ENCODE measurements at places on chromosomes 12 and 14.

DNA sequence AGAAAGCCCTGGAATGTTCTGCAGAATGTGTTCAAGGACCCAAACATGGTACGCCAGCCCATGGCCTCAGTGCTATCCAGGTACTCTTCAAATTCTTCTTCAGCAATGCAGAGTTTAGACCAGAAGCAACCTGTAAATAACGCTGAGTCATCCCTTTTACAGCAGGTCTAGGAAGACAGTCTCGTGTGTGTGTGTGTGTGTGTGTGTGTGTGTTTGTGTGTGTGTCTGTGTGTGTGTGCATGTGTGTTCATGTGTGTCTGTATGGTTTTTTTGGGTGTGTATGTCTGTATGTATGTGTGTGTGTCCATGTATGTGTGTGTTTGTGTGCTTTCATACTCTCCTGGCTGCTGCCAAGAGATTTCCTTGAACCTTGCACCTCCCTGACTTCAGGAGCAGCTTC, 60.1 kb upstream of the RFX4 start:
- DNase-seq: no peak

GRCh38 chr14:33954016-33954598, 3.2 kb upstream of the EGLN3 start:
- no peak for DNase-seq

- no peak for DNase-seq
Measured at GRCh38 chr14:22040781-22041125, 367.1 kb upstream of the OR4E1 start.

DNA sequence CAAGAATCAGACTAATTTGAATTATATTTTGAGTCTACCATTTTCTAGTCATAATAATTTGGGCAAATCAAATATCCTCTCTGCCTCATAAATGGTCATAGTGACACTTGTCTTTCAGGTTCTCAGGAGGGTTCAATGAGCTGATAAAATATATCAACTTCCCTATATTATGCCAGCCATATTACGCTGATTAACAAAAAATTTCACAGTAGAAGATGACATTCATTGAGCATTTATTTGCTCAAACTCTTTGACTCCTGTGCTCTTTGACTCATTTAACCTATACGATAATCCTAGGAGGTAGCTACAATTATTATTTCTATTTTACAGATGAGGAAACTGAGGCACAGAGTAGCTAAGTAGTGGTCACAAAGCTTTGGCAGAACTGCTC, 60.0 kb upstream of the CCDC91 start:
- no peak for DNase-seq

GRCh38 chr12:26378711-26379110, 183.3 kb downstream of the SSPN start:
- no peak for DNase-seq

DNA sequence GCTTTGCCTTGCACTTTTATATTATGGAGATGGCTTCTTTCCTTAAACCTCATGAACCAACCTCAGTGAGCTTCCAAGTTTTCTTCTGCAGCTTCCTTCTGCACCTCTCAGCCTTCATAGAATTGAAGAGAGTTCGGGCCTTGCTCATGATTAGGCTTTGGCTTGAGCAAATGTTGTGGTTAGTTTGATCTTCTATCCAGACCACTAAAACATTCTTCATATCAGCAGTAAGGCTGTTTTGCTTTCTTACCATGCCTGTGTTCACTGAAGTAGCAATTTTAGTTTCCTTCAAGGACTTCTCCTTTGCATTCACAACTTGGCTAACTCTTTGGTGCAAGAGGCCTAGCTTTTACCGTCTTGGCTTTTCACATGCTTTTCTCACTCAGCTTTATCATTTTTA, 125.4 kb downstream of the SNAPC1 start:
- no peak for DNase-seq

All from activated CD8-positive, alpha-beta memory T cell treated with anti-CD3 and anti-CD28 coated beads for 24 hours (primary cell).